ENCODE measurements at places on chromosomes 7 and 10. TPM values are rescaled to one million over a fixed set of nuclear protein-coding genes. Genes with fewer than 3 reads are reported as not detected.

DNA sequence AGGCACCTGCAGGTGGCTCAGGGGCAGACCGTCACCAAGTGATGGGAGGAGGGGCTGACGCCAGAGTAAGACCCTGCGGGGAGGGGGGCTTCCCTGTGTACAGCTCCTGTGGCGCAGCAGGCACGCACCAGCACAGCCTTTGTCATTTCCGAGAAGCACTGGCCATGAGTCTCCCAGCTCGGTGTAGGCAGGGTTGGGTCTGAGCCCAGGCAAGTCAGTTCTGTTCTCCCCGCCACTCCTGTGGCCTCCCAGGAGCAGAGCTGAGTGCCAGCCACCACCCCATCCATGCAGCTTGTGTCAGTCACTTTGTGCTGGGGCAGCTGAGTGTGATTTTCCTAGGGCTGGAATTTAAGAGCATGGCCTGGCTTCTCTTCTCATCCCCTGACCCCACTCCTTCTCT lies 13.2 kb downstream of the CPSF4 start:
- H3K27ac ChIP-seq, result no peak overlapping the region
- H3K4me1 ChIP-seq, result peaks cover 3% of the 10 kb centered on the region
- H3K36me3 ChIP-seq, result peaks cover 33% of the 10 kb centered on the region

NYAP1 gene
- total RNA-seq, result 0.38 TPM

DNA sequence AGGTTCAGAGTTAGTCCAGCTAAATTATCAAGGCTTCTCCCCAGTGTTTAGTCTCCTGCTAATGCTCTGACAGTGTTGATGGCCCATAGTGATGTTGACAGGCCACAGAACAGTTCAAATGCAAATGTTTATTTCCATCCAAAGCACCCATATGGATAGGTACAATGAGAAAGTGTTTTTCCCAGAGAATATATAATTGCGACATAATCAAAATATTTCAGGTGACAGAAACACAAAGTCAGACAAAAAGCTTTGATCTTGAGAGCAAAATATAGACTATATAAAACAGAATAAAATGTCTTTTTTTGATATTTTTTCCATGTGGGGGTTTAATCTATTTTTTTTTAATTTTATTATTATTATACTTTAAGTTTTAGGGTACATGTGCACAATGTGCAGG lies 642.3 kb upstream of the SEMA3D start:
- no peak for DNase-seq
- H3K27me3 ChIP-seq, result no peaks in the 10 kb centered on the region
- no peak overlapping the region for H3K4me3 ChIP-seq
- H3K27ac ChIP-seq, result no peak overlapping the region
- H3K4me1 ChIP-seq, result no peaks in the 10 kb centered on the region

DNA sequence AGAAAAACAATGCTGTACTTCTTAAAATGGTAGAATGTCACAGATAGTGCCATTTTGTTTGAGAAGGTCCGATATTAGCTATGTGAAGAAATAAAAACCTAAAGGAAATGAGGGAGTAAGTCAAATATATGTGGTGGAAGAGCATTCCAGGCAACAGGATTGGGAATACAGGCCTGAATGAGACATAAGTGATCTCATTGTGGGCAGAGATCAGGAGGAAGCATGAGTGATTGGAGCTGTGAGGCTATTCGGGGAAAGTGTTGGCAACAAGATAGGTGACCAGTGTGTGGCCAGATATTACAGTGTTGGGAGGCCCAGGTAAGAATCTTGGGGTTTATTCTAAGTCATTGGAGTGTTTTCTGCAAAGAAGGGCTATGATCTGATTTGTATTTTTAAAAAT lies 41.3 kb upstream of the AGMO start:
- no peak overlapping the region for H3K27ac ChIP-seq
- no peak overlapping the region for H3K4me3 ChIP-seq
- no peaks in the 10 kb centered on the region for H3K36me3 ChIP-seq
- H3K27me3 ChIP-seq, result no peaks in the 10 kb centered on the region
- DNase-seq, result no peak
- no peaks in the 10 kb centered on the region for H3K4me1 ChIP-seq

DNA sequence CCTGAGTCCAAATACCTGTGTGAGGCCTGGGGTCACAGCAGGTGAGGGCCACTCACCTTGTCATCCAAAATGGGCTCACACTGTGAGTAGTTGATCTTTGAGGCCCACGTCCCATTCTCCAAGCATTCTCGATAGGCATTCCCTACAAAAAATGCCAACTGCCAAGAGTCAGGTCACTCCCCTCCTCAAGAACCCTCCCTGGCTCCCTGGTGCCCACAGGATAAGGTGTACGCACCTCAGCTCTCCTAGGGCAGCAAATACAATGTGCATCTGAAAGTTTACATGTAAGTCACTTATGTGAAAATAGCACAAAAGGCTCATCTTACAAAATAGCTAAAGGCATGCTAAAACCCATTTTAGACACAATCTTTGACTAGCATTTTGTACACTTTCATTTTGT lies 15.1 kb downstream of the CRHR2 start:
- no peaks in the 10 kb centered on the region for H3K27me3 ChIP-seq
- H3K4me1 ChIP-seq, result no peaks in the 10 kb centered on the region
- H3K36me3 ChIP-seq, result no peaks in the 10 kb centered on the region
- DNase-seq, result no peak

GRCh38 chr10:92969151-92969550 lies 91.4 kb upstream of the CYP26C1 start:
- H3K36me3 ChIP-seq, result peaks cover 26% of the 10 kb centered on the region
- no peak for DNase-seq
- no peak overlapping the region for H3K4me3 ChIP-seq
- no peaks in the 10 kb centered on the region for H3K27me3 ChIP-seq

- H3K4me1 ChIP-seq, result peaks cover 75% of the 10 kb centered on the region
- no peak overlapping the region for H3K4me3 ChIP-seq
- no peaks in the 10 kb centered on the region for H3K36me3 ChIP-seq
- H3K27me3 ChIP-seq, result no peaks in the 10 kb centered on the region
- peak overlapping the region; percentile 48 for H3K27ac ChIP-seq
Measured at GRCh38 chr10:3832022-3832786, 47.2 kb upstream of the KLF6 start.

- no peak for DNase-seq
- H3K4me1 ChIP-seq, result peaks cover 10% of the 10 kb centered on the region
- H3K27me3 ChIP-seq, result no peaks in the 10 kb centered on the region
- no peak overlapping the region for H3K27ac ChIP-seq
- H3K36me3 ChIP-seq, result no peaks in the 10 kb centered on the region
Measured at GRCh38 chr7:30255064-30255769, 29.2 kb upstream of the ZNRF2 start.

NOS3 gene
- 6.2 TPM for total RNA-seq

DNA sequence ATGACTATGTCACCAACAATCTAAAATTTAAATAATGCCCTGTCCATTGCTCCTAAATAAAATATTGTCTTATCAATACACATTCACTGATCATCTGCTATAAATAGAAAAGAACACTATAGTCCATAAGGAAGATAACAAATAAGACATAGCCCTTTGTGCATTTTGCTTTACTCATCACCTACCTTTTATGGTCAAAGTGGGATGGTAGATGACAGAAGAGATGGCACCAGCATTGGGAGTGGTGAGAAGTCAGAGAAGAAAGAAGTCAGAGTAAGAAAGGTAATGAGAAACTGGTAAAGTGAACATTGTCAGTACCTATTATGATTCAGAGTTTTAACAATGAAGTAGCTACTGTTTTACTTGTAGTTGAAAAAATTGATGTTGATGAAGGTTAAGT lies 31.1 kb downstream of the SEMA3E start:
- DNase-seq, result no peak
- H3K27me3 ChIP-seq, result no peaks in the 10 kb centered on the region
- H3K36me3 ChIP-seq, result no peaks in the 10 kb centered on the region
- H3K27ac ChIP-seq, result no peak overlapping the region

TFEC gene
- total RNA-seq, result not detected

CYP2C19 gene
- not detected for total RNA-seq

EIF5AL1 gene
- total RNA-seq, result 1.1 TPM

GRCh38 chr10:127313996-127314700 lies 117.8 kb upstream of the INSYN2A start:
- H3K4me1 ChIP-seq, result no peaks in the 10 kb centered on the region
- H3K4me3 ChIP-seq, result no peak overlapping the region
- peaks cover 4% of the 10 kb centered on the region for H3K27me3 ChIP-seq
- no peaks in the 10 kb centered on the region for H3K36me3 ChIP-seq

DNA sequence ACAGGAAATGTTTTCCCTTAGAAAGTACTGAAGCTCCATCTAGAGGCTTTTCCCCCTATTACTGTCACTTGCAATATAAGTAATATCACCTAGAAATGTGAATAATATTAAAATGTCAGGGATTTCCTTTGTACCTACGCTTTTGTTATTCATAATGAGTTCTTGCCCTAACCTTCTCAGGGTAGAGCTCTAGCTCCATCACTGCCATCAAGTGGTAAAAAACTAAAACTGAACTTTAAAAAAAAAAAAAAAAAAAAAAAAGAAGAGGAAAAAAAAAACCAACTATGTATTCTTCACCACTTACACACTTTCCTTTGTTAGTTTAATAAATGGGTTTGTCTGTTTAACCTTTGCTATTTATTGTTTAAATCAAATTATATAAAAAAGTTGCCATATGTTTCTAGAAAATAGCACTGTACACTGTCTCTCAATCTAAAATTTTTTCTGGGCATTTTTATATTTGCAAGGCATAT lies 49.9 kb downstream of the DNAJC1 start:
- H3K27ac ChIP-seq, result no peak overlapping the region
- H3K27me3 ChIP-seq, result no peaks in the 10 kb centered on the region
- DNase-seq, result no peak
- H3K36me3 ChIP-seq, result no peaks in the 10 kb centered on the region
- H3K4me3 ChIP-seq, result no peak overlapping the region
- peaks cover 9% of the 10 kb centered on the region for H3K4me1 ChIP-seq

- no peak overlapping the region for H3K4me3 ChIP-seq
- H3K27ac ChIP-seq, result no peak overlapping the region
- no peaks in the 10 kb centered on the region for H3K27me3 ChIP-seq
- DNase-seq, result no peak
Measured at GRCh38 chr10:100502926-100503494, 16.7 kb downstream of the SEC31B start.

DNA sequence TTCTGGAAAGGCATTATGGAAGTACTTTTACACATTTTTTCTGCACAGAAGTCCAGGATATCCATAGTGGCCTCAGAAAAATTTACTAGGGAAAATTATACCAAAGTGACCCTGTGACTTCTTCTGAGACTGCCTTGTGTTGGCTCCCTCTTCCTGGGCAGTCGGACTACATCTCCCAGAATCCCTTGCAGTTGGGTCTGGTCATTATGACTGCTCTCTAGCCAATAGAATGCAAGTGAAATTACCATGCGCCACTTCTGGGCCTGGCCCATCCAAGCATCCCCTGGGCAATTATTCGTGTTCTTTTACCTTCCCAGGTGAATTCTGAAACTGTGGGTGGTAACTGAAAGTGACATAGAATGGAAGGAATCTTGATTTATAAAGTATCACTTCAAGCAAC lies 430.9 kb downstream of the ACTR3B start:
- no peak overlapping the region for H3K4me3 ChIP-seq
- no peaks in the 10 kb centered on the region for H3K27me3 ChIP-seq
- DNase-seq, result peak; percentile 7
- H3K4me1 ChIP-seq, result no peaks in the 10 kb centered on the region

DNA sequence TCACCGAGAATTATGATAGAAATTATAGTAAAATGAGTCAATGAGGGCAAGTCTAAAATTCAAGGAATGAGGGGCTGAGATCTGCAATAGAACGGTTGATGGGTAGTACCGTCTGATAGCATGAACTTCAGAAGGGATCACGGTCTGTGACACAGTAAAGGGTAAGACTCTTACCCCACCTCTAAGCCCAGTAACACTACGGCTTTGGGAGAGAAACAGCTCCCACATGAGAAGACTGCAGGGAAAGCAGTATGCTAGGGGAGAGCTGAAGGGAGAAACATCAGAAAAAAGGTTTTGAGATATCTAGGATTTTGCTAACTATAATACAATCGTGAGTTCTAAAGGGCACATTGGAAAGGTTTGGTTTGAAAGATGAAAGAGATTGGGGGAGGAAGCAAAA lies 12.8 kb upstream of the AKAP9 start:
- H3K27me3 ChIP-seq, result peaks cover 6% of the 10 kb centered on the region
- H3K4me3 ChIP-seq, result no peak overlapping the region
- no peak for DNase-seq
- H3K4me1 ChIP-seq, result peaks cover 10% of the 10 kb centered on the region

DNA sequence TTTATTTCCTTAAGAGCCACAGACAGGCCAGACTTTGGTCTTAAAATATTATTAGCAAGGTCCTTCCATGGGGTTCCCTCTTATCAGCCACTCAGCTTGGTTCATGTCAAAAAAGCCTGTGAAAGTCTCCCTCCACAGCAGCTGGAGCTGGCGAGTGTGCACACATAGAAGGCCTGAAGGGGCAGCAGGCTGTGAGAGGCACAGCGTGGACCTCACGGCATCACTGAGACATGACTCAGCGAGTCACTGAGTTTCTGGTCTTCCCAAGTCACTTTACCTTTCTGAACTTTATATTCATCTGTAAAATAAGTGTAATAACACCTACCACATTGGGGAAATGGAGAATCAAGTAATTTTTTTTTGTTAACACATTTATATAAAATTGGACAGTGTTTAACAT lies 8.7 kb downstream of the TAF3 start:
- no peaks in the 10 kb centered on the region for H3K27me3 ChIP-seq
- peak; percentile 18 for DNase-seq
- peaks cover 40% of the 10 kb centered on the region for H3K36me3 ChIP-seq

DNA sequence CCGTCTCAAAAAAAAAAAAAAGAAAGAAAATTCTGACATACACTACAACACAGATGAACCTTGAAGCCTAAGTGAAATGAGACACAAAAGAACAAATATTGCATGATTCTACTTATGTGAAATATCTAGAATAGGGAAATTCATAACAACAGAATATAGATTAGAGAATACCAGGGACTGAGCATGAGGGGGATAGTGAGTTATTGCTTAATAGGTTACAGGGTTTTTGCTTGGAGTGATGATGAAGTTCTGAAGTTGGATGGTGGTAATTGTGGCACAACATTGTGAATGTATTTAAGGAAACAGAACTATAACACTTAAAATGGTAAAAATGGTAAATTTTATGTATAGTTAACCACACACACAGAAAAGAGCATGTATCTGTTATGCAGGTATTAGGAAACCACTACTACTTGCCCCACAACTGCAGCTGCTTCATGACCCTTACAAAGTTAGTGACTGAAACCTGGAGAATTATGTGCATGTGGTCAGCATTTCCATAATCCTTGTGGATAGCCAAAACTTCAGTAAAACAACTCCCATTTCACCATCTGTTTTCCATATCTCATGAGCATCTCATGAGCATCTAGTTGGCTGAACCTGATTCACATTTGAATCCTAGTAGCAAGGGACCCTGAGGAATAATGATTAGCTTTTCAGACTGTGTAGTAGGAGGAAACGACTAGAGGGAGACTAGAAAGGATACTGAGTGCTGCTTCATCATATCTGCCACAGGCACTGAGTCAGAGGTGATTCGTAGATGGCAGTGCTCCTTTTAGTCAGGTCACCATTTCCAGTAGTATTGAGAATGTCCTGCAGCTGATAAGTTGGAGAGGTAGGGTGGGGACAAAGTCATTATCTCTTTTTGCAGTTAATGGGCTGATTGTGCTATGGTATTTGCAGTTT lies 26.3 kb downstream of the SAMD8 start:
- peaks cover 33% of the 10 kb centered on the region for H3K4me1 ChIP-seq
- H3K27me3 ChIP-seq, result no peaks in the 10 kb centered on the region
- no peak overlapping the region for H3K4me3 ChIP-seq
- H3K36me3 ChIP-seq, result peaks cover 10% of the 10 kb centered on the region
- peak overlapping the region; percentile 79 for H3K27ac ChIP-seq
- peak; percentile 71 for DNase-seq

PDK4 gene
- total RNA-seq, result not detected

PNLIPRP2 gene
- total RNA-seq, result not detected

- no peaks in the 10 kb centered on the region for H3K27me3 ChIP-seq
- no peaks in the 10 kb centered on the region for H3K36me3 ChIP-seq
- H3K4me1 ChIP-seq, result no peaks in the 10 kb centered on the region
Measured at GRCh38 chr10:112362833-112363232, 11.1 kb upstream of the ACSL5 start.

All from activated CD8-positive, alpha-beta T cell treated with anti-CD3 and anti-CD28 coated beads for 36 hours (primary cell).